ENCODE measurements at places on chromosomes 7 and 10.
A peak's percentile ranks its signal among the peaks of the same experiment; 100 is the strongest.

DNA sequence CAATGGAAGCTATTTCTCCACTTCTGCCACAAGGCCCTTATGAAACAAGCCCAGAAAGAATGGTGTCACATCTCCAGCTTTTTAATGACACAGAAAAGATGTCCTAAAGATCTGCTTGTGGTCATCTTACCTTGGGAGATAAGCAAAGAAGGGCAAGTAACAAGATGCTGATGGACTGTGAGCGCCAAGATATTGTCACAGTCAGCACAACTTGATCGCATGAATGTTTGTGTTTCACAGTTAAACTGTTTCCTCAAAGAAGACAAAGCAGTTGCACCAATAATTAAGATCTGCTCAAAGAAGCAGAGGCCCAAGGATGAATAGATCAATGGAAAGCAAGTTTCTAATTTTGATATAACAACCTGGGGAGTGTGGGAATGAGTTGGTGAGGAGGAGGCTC lies 15.9 kb downstream of the ICA1 start:
- no peak for DNase-seq

GRCh38 chr7:151281686-151282085 lies 33.2 kb upstream of the SMARCD3 start:
- no peak for DNase-seq

- DNase-seq, result no peak
These were observed 7.9 kb upstream of the XPNPEP1 start for GRCh38 chr10:109931163-109931562.

DNA sequence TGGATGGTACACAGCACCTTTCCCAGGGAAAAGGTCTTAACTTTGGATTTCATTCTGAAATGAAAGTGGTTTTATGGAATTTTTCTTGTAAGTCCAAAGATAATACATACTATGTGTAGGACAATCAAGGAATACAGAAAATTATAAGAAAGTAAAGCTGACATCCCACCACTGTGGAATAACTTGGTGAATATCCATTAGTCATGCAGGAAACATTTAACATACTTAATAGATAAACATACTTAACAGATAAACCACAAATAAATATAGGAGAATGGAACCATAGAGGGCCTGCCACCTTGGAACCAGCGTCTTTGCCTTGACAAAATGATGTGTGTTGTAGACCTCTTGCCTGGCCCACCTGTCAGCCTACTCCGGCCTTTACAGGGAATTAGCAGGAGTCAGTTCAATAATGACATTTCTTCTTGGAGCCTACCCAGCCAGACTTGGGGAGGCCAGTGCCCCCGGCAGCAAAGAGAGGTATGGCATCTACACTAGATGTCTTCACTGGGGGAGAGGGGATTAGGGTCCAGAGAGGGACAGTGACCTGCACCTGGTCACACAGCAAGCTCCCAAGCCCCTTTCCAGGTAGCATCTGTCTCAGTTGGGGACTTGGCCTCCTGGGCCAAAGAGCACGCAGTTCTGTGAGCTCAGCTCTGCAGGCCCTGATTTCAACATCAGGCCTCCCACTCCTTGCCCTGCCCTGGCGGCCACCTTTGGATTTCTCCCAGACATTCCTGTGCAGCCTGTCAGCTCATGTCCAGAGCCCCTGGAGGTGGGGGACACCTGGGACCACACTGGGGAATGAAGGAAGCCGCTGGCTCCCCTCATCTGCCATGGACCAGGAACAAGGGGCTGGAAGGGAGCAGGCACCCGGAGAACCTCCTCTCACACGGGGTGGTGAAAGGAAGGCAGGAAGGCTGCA lies 112.6 kb upstream of the PPIF start:
- no peak for DNase-seq

DNA sequence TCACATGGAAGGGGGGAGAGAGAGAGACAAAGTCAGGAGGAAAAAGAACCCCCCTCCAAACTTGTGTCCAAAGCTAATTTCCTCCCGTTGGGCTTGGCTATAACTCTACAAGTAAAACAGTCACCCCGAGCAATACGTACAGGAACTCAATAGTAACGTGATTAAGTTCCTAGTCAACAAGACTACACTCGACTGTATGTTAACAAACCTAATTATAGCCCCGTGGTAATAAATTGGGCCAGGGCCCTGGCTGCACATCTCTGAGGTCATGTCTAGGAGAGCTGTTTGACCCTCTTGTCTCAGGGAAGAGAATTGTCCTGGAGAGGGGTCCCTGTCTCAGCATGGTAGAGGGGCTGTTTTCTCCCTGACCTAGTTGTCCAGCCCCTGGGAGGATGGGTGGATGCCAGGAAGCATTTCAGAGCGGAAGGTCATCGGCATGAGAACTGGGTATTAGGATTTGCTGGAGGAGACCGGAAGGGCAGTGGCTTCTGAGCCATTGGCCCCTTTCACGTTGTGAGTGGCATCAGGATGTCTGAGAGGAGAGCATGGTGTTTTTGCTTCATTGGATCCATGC lies 60.2 kb upstream of the COMTD1 start:
- DNase-seq, result no peak

- DNase-seq, result no peak
These were observed 1.1 kb upstream of the TRIP6 start for GRCh38 chr7:100865938-100866728.

DNA sequence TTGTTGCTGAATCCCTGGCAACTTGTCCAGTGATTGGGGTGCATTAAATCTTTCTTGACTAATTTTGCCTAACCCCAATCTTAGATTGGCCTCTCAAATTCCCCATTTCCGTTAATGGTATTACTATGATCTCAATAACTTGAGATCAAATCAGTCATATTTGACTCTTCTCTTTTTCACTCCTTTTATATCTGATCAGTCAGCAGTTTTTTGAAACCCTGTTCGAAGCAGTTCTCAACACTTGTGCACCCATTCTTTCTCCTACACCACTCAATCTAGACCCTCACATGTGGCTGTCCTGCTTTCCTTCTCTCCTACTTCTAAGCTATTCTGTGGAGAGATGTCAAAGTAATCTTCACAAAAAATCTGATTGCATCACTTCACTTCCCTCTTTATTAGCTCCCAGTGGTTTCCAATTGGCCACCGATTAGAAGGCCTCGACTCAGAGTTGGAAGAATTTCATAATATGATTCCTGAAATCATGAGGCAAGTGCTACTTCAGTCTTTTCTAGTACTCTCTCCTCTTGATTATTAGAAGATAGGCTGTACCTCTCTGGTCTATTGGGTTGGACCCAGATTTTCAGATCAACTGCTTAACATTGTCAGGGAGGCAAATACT lies 128.9 kb downstream of the ZNF365 start:
- DNase-seq, result no peak

DNA sequence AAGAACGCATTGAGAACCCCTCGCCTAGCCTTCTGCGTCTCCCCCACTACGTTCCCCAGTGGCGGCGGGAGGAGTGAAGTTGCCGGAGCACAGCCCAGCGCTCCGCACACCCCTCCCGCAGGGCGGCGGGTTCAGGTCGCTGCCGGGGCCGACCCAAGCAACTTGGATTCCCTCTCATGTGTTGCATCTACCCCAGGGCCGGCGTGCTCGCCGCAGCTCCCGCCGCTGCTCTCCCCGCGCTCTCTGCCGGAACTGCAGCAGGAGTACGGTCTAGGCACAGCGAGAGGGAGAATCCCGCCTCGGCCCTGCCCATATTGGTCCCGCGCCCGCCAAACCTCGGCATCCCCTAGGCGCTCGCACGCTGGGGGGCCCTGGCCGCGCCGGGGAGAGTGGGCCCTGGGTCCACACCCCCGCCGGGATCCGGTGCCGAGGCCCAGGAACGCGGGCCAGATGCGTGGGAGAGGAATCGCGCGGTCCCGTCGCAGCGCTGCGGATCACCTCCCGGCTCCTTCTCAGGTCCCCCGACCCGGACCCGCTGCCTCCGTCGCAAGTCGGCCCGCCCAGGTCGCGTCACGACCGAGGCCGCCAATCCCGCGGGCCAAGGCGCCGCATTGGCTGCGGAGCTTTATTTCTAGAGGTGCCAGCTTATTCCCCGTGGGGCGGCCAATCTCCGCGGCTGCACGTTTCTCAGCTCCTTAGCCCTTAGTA lies 648 bp upstream of the TMEM243 start:
- DNase-seq, result no peak

DNA sequence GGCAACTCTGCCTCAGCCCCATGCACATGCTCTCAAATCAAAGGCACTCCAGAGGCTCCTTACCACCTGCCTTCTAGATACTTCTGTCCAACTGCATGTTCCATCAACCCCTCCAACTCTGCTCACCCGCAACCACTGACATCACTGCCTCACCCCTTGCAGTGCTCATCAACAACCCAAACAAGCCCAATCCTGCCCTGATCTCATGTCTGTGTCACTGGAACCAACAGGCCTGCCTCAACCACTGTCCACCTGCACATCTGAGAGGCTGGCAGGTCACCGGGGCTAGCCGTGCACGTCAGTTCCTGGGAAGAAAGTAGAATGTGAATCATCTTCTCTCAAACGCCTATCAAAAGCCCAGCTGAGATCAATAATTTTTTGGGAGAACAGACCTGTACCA lies 33.3 kb downstream of the CTBP2 start:
- DNase-seq, result no peak

DNA sequence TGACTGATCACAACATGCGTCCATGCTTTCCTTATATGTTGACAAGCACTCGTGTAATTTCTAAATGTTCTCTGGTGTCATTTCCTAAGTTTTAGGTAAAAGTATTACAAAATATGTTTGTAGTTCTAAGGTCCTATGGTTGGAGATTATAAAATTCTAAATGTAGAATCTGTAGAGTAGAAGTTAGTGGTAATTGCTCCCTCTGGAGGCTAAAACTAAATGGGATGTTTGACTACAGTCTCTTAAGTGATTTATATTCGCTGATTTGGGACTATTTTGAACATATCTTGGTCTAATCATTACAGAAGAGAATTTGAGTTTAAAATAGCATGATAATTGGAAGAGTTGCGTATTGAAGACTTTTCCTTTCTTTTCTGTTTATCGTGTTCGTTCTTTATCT lies 74.1 kb downstream of the ZMYND11 start:
- no peak for DNase-seq

DNA sequence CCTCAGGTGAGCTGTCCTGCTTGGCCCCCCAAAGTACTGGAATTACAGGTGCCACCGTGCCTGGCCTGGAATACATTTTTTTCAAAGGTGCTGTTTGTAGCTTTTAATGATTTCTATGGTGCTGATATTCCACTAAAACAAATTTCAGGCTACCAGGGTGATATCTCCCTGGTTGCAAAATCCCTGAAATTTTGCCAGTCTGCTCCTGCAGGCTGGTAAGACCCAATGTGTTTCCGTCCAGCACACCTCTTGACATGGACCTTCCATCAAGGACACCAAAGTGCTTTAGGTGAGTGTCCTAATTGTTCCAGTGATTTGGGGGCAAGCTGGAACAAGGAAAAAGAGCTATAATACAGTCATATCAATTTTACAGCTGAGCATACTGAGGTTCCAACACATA lies 69.8 kb upstream of the KMT2C start:
- no peak for DNase-seq

GRCh38 chr7:36653008-36653662 lies 71.2 kb downstream of the AOAH start:
- DNase-seq, result peak; percentile 15

DNA sequence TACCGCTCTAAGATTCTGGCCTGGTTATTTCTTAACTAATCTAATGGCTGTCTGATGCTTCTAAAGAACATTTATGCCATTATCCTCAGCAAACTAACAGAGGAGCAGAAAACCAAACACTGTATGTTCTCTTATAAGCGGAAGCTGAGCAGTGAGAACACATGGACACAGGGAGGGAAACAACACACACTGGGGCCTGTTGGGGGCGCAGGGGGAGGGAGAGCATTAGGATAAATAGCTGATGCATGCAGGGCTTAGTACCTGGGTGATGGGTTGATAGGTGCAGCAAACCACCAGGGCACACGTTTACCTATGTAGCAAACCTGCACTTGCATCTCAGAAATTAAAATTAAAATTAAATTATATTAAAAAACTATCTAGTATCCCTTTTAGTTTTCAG lies 853.5 kb downstream of the GATA3 start:
- no peak for DNase-seq

- DNase-seq, result no peak
These were observed 8.0 kb downstream of the COA1 start for GRCh38 chr7:43721193-43721806.

- DNase-seq, result no peak
These were observed 58.7 kb downstream of the PTEN start for GRCh38 chr10:87921931-87922688.

GRCh38 chr10:72334825-72335393 lies 19.8 kb downstream of the DNAJB12 start:
- no peak for DNase-seq

DNA sequence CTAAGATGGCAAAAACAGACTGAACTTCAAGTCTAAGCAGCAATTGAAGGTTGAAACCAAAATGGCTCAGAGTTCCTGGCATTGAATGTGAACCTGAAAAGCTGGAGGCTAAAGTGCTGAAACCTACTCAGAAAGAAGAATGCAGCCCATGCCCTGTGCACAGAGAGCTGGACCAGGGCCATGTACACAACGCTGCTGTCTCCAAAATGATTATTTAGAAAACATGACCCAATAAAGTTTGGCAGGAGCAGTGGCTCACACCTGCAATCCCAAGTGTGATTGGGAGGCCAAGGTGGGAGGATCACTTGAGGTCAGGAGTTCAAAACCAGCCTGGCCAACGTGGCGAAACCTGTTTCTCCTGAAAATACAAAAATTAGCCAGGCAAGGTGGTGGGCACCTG lies 158.9 kb downstream of the AKR1D1 start:
- no peak for DNase-seq

GRCh38 chr10:9645928-9646600 lies 1371.6 kb upstream of the CELF2 start:
- DNase-seq, result no peak

GRCh38 chr10:119457966-119458766 lies 84.4 kb downstream of the RGS10 start:
- no peak for DNase-seq

GRCh38 chr7:117623606-117624005 lies 143.8 kb downstream of the CFTR start:
- no peak for DNase-seq

DNA sequence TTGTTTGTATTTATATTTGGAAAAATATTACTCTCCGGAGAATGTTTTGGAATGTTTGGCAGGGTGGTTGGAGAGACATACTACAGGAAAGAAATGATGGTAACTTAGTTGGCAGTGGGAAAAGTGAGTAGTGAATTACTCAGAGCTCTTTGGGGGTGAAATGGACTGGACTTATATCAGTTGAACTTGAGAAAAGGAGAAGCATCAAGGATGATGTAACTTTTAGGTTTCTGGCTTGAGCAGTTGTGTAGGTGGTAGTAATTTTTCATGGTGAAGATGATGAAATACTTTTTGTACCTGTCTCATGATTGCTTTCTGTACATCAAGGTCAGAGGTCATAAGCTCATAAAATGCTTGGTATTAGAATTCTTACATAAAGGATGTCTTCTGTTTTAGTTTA lies 617.2 kb downstream of the AUTS2 start:
- DNase-seq, result no peak

DNA sequence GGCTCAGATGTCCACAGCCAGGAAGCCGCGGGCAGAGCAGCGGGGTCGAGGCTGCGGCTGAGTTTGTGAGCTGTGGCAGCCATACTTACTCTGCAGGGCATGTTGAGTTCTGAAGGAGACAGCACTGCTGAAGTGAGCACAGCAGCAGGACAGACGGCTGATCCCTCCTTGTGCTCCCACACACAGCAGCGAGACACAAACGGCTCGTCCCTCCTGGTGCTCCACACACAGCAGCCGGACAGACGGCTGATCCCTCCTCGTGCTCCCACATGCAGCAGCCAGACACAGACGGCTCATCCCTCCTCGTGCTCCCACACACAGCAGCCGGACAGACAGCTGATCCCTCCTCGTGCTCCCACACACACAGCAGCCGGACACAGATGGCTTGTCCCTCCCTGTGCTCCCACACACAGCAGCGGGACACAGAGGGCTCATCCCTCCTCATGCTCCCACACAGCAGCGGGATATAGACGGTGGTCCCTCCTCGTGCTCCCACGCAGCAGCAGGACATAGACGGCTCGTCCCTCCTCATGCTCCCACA lies 305.1 kb downstream of the PTPRN2 start:
- no peak for DNase-seq

Measured in AG04450 (cell line).